IPS DF 6.9 (cell line): ENCODE measurements at places on chromosomes 5 and 9.
A peak's percentile ranks its signal among the peaks of the same experiment; 100 is the strongest.

DNA sequence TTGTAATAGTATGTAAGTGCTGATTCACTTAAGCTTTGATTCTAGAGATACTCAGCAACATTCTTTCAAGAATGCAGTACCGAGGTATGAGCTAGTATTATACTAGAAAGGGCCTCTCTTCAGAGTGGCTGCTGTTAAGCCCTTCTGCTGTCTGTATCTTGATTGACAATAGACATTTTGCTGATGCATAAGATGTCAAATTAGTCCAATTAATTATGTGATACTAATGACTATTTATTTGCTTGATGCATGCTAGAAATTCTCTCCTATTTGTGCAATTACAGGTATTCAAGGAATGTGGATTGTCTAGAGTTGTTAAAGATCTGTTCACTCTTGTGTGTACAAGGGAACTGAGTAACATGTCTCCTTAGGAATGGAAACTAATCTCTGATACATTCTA is 92.3 kb upstream of the PTGER4 start:
- DNase-seq, result no peak

GRCh38 chr9:103867886-103868285 is 226.2 kb upstream of the SMC2 start:
- no peak for DNase-seq

DNA sequence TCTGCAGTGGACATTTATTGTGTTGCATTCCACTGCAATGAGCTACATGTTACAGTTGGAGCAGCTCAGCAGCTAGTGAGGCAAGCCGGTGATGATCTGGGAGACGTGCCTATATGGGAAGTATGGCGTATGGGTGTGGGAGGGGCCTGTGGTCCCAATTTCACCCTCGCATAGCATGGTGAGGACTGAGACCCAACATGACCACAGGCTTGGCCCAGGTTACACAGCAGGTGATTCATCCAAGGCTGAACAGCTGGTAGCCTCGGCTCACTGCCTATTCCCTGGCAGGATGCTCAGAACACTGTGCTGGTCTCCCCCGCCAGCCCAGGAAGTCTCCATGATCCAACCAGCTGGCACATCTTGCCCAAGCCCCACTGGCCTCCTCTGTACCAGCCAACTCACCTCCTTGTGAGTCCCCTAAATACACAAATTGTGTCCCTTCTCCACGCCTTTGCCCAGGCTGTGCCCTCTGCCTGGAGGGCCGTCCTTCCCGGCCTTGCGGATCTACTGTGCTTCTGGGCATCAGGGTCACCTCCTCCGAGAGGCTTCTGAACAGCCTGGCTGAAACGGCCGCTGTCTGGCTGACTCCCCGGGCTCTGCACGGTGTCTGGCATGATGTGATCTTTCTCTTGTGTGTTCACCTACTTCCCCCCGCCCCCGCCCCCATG is 81.4 kb downstream of the NSUN2 start:
- DNase-seq, result no peak

- no peak for DNase-seq
These were observed 179.5 kb upstream of the TARS1 start for GRCh38 chr5:33261305-33261704.

DNA sequence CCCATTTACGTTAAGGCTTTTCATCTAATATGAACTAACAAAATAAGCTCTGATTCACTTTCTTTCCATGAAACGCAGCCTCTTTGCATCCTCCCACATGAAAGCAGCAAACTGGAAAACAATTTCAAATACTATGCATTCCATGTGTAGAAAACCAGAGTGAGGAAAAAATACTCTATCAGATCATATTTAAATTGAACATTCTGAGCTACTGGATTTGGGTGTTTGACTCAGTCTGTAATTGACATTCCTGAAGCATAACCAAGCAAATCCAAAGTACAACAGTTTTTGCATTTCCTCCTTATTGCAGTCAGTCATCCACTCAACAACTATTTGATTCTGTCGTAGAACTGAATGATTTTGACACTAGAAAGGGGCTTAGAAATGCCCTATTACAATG is 399.1 kb upstream of the NMUR2 start:
- no peak for DNase-seq

- DNase-seq, result no peak
These were observed 987 bp upstream of the FOXI1 start for GRCh38 chr5:170104710-170105109.

DNA sequence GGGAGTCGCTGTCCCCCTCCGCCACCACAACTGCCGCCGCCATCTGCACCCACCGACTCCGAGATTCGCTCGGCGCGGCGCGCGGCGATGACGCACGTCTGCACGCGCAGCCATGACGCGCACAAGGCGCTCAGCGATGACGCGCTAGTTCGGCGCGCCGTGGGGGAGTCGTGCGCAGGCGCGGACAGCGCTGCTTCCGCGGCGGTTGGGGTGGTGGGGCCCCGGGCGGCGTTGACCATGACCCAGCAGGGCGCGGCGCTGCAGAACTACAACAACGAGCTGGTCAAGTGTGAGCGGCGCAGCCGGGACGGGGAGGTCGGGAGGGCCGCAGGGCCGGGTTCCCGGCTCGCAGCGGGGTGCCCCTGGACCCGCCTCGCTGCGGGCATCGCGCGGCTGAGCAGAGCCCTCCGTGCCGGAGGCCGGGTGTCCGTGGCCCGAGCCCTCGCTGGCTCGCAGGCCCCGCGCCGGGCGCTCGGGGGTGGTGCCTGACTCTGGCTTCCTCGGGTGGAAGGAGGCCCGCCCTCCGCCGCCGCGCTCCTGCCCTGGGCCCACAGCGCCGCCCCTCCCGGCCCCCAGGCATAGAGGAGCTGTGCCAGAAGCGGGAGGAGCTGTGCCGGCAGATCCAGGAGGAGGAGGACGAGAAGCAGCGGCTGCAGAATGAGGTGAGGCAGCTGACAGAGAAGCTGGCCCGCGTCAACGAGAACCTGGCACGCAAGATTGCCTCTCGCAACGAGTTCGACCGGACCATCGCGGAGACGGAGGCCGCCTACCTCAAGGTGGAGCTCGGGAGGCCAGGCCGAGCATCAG is at the start of the genes ANAPC2 and SSNA1:
TSS of gene ANAPC2 (minus strand) at position 71 of the 807 bp plus-strand sequence. CDS start at position 43, 28 bp downstream.
TSS of gene SSNA1 (plus strand) at position 187 of the 807 bp plus-strand sequence. CDS start at position 238, 51 bp downstream.
- DNase-seq, result peak; percentile 85

DNA sequence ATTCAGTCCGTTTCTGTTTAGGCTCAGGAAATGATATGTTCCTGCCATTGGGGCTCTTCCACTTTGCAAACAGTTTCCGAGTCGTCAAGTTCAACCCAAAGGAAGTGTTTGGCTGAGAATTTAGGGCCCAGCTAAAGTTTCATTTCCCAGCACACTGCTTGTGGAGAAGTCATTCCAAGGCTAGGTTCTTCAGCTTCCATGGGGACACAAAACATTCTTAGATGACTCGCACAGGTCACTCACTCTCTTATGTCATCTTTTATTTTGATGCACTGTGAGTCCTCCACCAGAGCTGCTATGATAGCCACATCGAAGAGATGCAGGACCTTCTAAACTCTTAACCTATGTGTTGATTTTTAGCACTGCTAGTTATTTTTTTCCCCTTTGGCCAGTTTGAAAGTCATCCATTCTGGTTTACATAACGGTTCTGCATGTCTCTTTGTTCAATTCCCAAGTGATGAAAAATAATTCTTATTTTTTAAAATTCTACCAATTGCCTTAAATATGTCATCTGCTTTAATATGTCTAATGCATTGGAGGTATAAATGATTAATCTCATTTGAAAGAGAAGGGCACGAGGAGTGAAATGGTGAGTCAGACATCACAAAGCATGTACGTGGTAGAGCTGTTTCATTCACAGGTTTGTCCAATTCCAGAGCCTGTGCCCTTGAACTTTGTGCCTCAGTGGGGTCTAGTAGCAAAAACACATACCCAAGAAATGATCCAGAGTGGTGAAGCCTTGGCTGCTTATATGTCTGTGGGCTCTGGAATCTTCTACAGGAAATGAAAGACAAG is 84.3 kb downstream of the ZNF462 start:
- no peak for DNase-seq

DNA sequence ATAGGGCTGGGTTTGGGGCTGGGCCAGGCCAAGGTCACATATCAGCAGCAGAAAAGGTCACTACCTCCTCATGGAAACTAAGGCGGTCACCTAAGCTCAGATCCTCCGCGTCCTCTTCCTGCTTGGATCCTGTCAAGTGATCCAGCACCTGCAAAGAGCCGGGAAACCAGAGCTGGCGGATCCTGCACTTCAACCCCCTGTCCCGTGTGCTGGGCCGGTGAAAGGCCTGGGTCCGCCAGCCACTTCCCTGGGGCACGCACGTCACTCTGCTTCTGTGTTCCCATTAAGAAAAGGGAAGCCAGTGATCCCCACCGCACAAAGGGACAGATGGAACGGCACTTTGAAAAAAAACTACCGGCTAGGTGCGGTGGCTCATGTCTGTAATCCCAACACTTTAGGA is 61.3 kb upstream of the STXBP1 start:
- DNase-seq, result no peak

DNA sequence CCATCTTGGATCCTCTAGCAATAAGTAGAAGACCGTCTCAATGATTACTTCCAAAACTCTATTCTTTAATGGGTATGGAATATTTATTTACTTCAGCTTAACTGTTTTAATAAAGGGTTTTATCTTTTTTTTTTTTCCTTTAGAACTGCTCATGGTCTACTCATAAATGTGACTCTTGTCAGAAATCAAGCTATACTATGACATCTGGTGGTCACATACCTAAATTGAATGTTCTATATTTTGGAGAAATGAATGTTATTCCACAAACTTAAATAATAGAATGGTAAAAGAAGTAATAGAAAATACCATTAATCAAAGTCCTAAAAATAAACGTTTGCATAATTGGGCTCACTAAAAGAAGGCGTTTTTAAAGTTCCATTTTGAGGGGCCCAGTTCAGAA is 131.2 kb upstream of the PLCXD3 start:
- no peak for DNase-seq

DNA sequence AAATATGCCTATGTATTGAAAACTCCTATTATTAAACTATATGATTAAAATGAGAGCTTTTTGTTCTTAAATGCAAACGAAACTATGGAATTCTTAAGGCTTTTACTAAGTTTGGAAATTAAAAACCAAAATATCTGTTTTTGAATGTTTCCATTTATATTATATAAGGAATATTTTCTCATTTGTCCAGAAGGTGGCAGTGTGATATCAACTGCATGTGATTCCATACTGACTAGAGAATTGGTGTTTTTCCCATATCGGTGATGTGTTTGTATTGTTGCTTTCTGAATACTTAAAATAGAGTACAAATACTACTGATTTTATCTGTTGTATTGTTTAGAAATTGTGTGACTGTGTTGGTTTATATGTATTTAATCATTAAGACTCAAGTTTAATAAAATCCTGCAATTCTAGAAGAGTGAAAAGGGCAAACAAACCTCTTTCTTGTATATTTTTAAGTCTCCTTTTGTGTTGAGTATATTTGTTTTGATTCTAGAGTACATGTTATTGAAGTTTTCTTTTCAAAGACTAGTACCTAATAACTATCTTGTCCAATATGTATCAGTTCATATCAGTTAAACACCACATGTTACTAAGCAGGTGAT is 320.8 kb downstream of the CCDC171 start:
- DNase-seq, result peak; percentile 4

- no peak for DNase-seq
These were observed 16.7 kb upstream of the DENND4C start for GRCh38 chr9:19213823-19214222.

- no peak for DNase-seq
These were observed 20.8 kb downstream of the STKLD1 start for GRCh38 chr9:133396952-133397351.

- DNase-seq, result no peak
These were observed 16.6 kb downstream of the USP20 start for GRCh38 chr9:129851821-129852220.
